Stimulated activated naive CD4-positive, alpha-beta T cell (primary cell): ENCODE measurements at places on chromosomes 12 and 14.

DNA sequence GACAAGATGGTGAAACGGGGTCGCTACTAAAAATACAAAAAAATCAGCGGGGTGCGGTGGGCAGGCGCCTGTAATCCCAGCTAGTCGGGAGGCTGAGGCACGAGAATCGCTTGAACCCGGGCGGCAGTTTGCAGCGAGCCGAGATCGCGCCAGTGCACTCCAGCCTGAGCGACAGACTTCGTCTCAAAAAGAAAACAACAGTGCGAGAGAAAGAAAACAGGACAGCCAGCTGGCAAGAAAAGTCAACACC lies 633 bp upstream of the RNU4-2 start:
- no peak for DNase-seq

- no peak for DNase-seq
Observed at GRCh38 chr14:23387916-23388882, 11.4 kb downstream of the CMTM5 start.

- no peak for DNase-seq
Observed at GRCh38 chr12:54956322-54956721, 28.2 kb downstream of the TESPA1 start.

- no peak for DNase-seq
Observed at GRCh38 chr14:33081259-33081658, 142.6 kb downstream of the NPAS3 start.

DNA sequence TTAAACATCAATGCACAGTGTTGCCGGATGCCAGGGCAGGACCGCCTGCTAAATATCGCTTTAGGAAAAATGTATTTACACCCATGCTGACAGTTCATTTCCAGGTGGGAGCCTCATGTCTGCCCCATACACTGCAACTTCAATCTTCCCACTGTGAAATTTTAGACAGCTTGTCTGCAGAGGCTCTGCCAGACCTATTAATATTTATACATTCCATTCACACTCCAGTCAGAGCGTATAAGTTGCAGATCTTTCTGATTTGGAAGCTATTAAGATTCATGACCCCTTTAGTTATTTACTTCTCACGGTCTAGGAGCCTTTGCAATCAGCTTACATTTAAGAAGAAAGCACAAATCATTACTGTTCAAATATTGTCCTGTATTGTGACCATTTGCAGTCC lies 357.4 kb downstream of the ATP23 start:
- DNase-seq: no peak
